ENCODE measurements at places on chromosomes 5 and 9.
A peak's percentile ranks its signal among the peaks of the same experiment; 100 is the strongest.

GRCh38 chr5:42349163-42349562 is 74.1 kb upstream of the GHR start:
- no peak for DNase-seq

DNA sequence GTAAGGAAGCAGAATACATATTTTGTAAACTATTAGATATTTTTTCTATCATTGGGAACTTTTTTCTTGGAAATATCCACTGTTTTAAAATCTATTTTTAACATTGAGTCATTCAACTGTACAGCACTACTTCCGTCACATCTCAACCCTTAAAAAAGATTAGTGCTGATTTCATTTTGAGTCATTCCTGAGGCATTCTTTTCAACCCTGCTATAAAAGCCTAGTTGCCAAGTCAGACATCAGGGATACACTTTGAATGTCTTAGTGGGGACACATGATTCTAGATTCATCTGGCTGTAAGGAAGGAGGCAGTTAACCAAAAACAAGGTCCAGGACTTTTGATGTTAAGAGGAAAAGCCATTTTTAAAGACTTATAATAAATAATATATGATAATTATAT is 160.9 kb downstream of the GIN1 start:
- DNase-seq = peak; percentile 85

DNA sequence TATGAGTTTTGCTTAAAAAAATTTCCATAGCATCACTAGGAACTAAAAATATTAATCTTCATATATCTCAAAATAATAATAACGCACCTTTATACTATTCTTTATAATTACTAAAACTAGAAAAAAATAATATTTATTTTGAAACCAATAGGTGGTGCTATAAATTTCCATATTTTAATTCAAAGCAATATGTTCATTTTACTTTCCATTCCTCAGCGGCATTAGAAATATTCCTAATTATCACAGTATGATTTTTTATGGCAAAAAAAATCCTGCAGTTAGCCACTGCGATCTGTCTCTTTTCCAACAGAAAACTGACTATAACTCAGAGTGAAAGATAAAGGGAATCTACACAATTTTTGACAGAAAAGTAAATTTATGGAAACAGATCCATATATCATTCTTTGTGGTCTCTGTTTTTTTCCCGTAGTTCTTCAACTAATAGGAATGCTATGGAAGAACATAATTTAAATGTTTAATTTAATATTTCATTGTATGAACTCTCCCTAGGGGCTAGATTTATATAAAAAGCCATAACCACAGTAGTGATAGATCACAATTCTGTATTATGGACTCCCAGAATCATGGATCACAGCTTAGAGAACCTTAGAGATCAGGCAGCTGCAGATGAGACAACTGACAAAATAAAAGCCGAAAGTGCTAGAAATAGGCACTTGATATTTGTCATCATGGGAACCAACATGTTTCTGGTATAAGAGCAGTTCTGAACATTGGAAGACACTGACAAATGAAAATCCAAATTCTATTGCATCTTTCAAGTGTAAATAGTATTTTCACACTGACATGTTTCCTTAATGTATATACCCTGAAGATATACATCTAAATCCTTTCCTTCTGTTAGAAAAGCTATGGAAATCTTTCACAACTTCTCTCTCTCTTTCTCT is 167.7 kb upstream of the MPDZ start:
- DNase-seq = no peak

GRCh38 chr5:12013351-12013750 is 109.1 kb upstream of the CTNND2 start:
- no peak for DNase-seq

GRCh38 chr5:52668544-52669185 is 119.1 kb upstream of the ITGA1 start:
- DNase-seq = no peak

GRCh38 chr5:164484948-164485347 is 979.5 kb downstream of the MAT2B start:
- DNase-seq = no peak

DNA sequence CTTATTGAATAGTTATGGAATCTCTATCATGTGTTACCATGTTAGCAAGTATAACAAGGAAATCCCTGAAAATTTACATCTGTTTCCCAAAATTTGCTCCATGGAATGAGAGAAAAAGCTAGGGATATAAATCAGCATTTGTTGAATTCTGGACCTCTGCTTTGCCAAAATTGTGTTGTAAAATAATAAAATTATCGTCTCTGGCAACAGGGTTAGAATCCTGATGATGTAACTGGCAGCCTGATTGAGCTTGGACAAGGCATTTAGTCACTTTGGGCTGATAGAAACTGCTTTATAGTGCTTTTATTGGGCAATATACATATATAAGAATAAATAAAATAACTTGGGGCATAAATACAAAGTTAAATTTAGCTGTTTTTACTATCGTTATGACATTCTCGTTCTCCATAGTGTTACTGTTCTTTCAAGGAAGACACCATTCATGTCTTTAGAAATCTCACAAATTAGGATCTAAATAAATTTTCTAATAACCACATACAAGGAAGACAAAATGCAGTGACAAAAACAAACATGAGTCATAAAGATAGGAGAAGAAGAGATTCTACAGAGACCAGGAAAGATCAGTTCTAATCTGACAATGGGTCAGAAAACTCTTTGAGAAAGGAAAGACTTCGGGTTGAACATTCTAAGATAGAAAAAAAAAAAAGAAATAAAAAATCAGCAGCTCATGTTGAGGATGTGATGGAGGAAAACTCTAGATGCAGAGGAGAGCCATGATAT is 145.0 kb upstream of the CDH10 start:
- DNase-seq = no peak

DNA sequence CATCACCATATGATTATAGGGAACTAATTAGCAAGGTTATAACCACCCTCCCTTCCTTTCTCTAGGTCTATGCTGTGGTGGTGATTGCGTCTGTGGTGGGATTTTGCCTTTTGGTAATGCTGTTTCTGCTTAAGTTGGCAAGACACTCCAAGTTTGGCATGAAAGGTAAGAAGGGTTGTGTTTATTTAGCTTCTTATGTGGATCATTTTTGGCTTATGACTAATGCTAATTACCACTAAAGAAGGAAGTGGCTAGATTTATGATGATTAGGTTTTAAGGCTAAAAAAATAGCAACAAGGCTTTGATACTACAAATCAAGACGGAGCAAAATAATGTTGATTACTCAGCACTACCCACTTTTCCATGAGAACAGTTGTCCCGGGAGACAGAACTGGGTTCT is 82.4 kb downstream of the NTRK2 start:
- no peak for DNase-seq

DNA sequence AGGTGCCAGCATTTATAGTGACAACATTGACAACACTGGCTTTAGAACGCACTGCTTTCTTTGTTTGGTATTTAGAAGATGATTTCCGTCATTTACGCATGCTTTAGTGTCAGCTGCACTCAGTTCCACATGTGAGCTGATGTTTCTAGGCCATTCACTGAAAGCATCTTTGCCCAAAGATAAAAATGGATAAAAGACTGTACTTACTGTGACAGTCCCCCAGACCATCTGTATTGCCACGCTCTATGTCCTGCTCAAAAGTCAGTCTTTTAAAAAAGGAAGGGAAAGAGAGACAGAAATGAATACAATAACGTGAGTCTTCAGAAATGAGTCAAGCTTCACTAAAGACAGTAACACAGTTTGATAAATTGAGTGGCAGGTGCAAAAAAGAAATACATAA is 99.3 kb downstream of the SEMA6A start:
- no peak for DNase-seq

DNA sequence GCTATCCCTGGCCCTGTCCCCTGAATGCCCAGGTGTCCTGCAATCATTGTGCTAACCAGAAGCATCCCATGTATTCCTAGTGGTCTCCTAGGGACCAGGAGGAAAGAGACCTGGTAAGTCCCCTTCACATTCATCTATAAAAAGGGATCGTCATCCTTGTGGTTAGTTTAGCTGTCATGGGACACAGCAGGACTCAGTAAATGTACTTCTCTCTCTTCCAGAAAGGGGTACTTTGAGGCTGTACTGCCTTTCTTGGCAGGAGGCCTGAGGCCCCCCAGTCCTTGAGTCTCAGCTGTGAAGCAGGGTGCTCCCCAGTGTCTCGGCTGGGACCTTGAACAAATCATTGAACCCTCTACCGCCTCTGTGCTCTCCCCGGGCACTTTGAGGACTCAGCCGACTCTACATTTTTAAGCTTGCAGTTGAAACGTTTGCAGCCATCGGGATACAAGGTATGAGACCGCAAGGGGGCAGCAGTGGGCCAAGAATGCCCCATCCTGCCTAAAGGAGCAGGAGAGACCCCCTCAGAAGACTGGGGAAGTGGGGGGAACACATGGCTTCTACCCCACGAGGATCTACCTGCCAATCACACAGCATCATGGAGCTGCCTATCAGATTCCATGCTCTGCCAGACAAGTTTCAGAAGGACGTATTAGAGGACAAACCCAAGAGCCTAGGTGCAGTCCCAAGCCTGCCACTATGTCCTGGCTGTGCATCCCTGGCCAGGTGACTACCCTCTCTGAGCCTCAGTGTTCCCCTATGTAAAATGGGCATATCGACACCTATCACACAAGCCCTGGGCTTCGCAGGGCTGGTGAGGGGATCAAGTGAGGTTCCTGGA is 2.4 kb upstream of the PHYKPL start:
- DNase-seq = peak; percentile 58

DNA sequence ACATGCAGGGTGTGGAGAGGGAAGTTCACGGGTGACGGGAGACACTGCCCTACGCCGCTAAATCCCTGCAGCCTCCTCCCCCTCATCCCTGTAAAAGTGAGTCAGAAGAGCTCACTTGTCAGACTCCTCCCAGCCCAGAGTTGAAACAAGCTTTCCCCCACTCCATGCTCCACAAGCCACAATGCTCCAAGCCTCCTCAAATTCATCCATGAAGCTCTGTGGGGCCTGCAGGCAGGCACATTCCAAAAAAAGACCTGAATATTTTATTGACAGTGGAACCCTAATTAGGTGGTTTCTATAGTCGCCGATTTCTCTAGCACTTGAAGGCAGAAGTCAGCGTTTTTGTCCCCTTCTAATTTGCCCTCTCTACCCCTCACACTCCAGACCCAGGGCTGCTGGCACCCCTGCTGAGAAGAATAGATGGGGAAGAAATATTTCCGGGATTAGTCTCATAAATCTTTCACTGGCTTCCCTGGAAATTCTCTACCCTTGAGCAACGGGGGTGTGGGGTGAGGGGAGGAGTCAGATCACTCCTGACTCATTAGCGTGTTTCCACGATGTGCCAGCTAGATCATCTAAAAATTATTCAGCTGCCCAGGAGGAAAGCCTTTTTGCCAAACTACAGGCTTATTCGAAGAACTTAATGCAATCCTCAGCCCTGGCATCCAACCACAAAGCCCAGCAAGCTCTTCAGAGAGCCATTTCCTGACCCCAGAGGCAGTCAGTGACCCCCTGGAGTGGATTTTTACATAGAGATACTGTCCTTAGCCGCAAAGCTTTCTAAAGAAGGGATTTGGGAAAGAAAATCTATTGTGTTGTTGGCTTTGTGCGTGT is 97.1 kb downstream of the ENC1 start:
- peak; percentile 84 for DNase-seq

- no peak for DNase-seq
These were observed 17.8 kb downstream of the IRX4 start for GRCh38 chr5:1864896-1865440.

DNA sequence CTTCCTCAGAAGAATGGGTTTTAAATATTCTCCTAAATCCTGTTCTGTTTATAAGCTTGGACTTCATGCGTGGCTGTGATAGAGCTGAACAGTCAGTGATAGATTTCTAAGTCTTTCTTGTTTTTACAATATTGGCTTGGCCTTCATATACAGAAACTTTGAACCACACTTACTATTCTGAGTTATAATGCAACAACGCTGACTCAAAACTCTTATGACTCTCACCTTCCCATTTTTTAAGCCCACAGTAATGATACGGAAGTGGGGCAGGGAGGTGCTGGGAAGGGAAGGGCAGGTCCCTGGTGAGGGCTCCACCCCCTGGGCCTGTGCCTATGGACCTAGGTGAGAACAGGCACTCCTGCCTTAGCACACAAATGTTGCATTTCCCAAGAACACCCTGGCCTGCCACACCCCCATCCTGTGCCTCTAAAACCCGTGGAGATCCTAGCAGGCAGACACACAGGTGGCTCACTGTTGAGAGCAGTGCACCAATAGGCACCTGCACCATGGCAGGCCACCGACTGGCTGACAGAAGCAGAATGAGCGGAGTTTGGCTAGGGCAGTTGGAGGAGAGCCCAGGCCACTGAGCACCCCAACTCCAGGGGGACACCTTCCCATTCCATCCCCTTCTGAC is 376.7 kb downstream of the GABRG2 start:
- DNase-seq = no peak

GRCh38 chr5:91038180-91038808 is 344.8 kb downstream of the ARRDC3 start:
- no peak for DNase-seq

GRCh38 chr5:94618029-94618492 is 343 bp downstream of the KIAA0825 start:
- peak; percentile 53 for DNase-seq

DNA sequence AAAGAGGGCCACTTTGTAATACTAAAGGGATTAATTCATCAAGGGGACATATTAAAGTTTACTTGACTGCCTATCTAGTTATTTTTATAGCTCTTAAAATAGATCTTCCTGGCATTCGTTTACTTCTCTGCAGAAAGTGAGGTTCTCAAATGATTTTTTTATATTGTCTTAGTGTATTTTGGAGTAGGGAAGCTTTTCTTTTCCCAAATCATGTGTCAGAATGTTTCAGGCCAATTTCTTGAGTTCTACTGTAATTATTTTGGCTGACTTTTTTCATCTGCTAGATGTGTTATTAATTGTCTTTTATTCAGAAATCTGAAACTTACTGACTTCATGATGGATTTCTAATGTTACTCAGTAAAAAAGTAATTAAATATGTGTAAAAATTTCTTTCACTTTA is 60.2 kb upstream of the FBXL7 start:
- no peak for DNase-seq

DNA sequence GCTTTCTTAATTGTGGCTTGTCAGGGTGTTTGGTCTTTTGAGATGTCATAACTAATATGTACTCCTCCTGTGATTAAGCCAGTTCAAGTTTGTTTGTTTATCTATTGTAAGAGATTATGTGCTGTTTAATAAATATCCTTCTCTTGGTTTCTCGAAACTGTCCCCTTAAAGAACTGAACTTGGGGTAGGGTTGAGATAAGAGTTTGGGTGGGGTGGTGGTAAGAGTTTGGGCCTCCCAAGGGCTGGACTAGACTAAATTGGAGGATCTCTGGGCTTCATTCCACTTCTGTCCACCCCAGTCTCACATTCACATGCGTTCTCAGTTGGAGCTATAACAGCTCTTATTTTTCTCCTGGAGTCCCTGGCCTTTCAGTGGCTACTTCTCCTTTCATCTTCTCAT is 38.2 kb downstream of the AQP7 start:
- no peak for DNase-seq

- DNase-seq = no peak
These were observed 156.1 kb upstream of the SPEF2 start for GRCh38 chr5:35461530-35461929.

DNA sequence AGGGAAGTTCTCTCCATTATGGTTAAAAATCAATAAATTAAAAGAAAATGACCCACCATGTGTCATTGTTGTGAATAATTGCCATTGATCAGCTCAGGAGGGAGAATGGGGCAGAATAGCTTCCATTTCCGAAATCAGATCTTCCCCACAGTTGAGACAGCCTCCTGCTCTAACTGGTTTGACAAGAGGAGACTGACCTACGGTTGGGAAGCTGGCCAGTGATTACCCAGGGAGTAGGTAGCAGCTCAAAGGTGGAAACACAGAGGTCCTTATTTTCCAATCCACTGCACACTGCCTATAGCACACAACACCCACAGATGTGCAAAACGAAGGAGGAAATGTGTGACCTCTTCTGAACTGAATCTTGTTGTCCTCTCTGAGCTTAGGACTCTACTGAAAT is 69.0 kb upstream of the DAPK1 start:
- no peak for DNase-seq

All from brain microvascular endothelial cell (primary cell).